ENCODE measurements at places on chromosomes 2 and 18. TPM values are rescaled to one million over a fixed set of nuclear protein-coding genes. Genes with fewer than 3 reads are reported as not detected.

GRCh38 chr18:74497324-74497676 lies 1.1 kb downstream of the CNDP2 start:
- DNase-seq: no peak

GRCh38 chr2:36497570-36498163 lies 100.3 kb downstream of the FEZ2 start:
- no peak for DNase-seq

GRCh38 chr2:218166791-218167190 lies at the start of gene CXCR1:
TSS of gene CXCR1 (minus strand) at chr2:218166962. CDS start at chr2:218165211, 1,751 bp downstream.
- no peak for DNase-seq

- no peak for DNase-seq
Measured at GRCh38 chr2:220795705-220796104, 776.4 kb downstream of the EPHA4 start.

- no peak for DNase-seq
Measured at GRCh38 chr18:72652990-72653593, 109.0 kb upstream of the CBLN2 start.

DNA sequence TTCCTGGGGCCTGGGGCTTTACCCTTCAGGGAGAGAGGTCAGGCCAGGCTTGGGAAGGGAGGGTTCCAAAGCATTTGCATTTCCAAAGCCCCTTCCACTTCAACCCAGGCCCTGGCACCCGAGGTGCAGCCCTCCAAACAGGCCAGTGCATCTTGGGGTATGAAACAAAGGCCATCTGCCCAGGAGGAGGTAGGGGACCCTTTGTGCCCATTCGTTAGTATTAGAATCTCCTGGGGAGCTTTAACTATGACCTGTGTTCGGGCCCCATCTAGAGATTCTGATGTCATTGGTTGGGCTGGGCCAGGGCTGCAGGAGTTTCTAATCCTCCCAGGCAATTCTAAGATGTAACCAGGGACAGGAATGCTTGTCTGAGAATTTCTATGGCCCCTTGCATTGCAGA lies 73.6 kb downstream of the CIB4 start:
- no peak for DNase-seq

M1AP gene
- 1.4 TPM for total RNA-seq

TUBB8B gene
- total RNA-seq: not detected

SERPINB3 gene
- total RNA-seq: not detected

All from ureter (tissue), 1 donor.